ENCODE measurements at places on chromosomes 3 and 15.

DNA sequence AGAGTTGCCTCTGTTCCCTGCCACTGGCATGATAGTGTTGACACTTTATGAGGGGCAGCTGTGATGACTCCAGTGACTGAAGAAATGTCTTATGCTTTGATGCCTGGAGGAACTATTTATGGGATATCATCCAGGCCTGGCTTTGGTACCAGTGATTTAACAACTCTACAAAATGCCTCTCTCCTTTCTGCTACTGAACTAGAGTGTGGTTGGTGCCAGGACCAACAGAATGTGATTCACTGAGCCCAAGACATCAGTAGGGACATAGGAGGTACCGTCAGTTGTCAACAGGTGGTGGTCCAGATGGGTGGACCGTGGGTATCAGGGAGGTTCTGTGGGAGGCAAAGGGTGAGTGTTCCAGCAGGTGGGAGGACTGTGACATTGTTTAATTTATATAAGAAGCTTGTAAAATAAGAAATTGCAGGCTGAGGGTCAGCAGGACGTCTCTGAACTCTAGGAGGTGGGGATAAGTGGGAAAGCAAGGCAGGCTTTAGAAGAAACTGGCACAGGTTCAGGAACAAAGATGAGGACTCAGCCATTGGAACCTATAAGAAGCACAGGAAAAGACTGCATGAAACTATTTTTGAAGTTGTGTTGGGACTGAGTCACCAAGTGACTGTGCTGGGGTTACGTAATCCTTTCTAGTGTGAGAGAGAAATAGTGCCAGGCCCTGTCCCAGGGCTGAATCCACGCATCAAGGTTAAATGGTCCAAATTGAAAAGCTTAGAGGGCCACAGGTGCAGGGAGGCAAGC, 28.5 kb upstream of the SLC7A14 start:
- DNase-seq = no peak

- DNase-seq = no peak
These were observed 87.4 kb downstream of the TRIM42 start for GRCh38 chr3:140765246-140765645.

DNA sequence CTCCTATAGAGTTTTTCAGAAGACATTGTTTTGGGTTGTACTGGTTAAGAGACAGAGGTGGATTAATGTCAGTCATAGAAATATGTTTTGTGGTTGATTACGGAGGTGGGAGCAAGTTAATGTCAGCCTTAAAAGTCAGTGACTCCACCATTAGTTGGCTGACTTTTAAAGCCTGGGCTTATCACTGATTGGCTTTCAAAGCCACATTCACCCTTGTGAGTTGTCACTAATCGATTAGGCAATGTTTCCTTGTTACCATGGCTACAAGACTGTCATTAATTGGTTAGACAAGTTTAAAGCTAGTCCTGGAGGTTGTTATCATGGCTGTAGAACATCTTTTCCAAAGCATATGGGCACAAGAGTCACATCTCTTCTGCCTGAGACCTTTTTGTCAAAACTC, 73.0 kb downstream of the NEO1 start:
- DNase-seq = no peak

- DNase-seq = no peak
These were observed 65.0 kb downstream of the MYO5A start for GRCh38 chr15:52463638-52464037.

- DNase-seq = no peak
These were observed 150.3 kb downstream of the TNIK start for GRCh38 chr3:171309906-171310359.

DNA sequence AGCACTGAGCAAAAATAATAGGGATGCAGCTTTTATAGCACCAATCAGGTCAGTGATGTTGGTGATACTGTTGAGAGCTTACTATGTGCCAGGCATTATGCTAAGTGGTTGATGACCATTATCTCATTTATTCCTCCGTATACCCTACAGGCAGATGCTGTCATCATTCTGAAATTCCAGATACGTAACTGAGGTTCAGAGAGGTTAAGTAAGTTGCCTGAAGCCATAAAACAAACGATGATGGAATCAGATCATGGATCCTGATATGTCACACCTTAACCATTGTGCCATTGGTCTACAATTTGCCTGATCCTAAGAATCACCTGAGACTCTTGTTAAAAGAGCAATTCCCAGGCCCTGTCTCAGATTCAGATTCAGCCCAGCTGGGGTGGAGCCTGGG, 49.5 kb downstream of the ST6GAL1 start:
- no peak for DNase-seq

DNA sequence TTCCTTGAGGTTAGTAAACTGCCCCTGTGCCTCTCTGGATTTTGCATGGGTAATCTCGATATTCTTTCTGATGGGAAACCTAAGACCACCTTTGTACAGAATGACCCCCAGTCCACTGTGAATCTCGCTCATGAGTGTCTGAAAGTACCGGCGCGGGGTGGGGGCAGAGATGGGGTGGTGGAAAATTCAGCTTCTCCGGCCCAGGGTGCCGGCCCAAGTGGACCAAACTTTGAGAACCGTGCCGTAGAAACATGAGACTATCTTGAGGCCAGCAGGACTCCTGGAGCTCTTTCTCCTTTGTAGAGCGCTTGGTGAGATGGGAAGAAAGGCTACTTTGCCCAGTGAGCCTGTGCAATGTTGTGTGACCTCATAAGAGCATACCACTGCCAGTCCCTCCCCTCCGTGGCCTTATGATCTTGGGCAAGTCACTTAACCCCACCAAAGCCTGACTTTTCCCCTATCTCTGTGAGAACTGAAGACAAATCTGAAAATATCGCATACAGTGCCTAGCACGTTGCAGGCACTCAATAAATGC, 40.4 kb upstream of the VEPH1 start:
- DNase-seq = no peak

DNA sequence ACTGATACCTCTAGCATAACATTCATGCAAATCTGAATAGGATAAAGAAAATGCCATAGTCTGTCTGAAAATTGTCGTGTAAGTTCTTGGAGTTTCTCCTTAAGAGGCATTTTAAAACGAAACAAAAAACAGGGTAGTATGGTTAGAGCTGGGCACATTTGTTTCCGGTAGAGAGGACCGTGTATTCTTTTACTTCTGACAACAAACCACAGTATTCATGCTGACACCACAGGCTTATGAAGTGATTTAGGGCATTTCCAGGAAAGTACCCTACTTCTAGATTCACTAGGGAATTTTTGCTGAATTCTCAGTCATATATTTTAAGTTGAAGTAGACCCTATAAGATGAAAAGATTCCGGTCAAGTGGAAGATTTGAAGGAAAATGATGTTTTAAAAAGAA, 541.3 kb downstream of the UNC13C start:
- no peak for DNase-seq

DNA sequence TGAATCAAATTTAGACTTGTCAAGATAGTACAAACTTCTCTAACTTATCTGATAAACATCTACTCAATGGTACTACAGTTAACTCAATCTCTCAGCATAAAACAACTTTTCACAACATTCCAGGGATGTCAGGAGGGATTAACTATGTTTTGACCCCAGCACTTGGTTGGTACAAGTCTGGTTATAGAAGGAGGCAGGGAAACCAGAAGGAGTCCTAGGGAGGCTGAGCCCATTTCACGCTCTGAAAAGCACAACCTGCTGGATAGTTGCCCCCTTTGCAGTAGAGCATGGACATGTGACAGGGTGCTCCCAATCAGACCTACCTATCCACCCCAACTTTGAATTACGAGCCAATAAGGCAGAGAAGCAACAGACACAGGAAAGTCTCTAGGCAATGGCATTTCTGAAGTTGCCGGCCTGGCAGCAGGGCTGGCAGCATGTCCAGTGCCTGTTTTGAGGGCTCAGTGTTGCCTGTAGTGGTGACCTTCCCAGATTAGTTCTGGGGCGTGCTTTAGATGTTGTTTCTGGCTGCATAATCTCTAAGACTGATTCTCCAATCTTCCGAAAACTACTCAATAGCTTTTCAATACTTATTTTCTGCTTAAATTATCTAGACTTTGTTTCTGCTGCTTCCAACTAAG, 8.2 kb downstream of the ANKUB1 start:
- DNase-seq = no peak

- DNase-seq = no peak
These were observed 769 bp downstream of the SSUH2 start for GRCh38 chr3:8643693-8644365.

DNA sequence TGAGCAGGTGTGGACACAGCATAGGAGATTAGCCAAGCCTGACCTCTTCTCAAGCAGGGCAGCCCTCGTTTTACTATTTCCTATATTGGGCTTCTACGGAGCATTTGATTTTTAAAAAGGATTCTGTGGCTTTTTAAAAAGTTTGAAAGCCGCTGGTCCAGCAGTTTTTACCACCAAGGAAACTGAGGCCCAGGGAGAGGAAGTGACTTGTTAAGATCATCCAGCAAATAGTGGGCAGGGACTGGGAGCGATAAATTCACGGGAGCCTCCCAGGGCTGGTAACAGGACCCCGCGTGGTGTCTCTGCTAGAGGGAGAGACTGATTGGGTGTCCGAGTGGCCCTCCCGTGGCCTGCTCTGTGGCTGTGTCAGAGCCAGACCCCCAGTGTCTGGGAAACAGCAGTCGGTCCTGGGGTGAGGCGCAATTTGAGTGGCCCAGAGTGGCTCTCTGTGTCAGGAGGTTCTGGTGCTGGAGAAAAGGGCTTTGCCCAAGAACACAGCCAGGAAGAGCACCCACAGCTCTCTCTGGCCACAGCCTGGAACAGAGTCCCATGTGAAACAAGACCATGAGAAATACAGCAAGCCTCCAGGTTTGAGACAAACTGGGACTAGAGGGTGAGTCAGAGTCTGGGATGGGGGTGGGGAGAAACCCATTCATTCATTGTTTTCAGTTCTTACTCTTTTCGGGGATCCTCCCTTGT, 4.2 kb downstream of the FURIN start:
- no peak for DNase-seq

- no peak for DNase-seq
These were observed 111.5 kb upstream of the PPP2R3A start for GRCh38 chr3:135853981-135854380.

DNA sequence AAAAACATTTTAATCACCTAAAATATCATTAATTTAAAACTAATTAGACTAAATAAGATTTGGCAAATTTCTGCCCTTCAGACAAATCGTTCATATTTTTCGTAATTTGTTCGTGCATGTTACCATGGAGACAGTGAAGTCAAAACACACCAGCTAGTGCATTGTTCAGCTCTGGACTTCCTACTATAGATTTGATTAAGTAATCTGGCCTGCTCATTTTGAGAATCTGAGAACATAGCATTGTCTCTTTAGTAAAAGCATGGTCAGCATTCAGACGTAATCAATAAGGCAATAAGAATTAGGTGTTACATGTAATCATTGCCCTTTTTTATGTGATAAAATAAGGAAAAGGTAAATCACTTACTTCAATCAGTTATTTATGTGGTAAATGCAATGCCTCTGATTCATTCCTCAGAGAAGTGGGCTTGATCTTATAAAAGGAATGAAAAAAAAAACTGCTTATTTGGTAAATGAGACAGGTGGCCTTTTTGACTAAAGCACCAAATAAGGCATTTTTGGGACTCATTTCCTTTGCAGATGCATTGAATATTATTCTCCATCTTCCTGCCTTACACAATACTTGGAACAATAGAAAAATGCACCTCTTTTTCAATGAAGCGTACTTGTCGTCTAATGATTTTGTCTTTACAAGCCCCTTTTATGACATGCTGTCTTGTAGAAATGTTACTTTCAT, 84.5 kb upstream of the FNDC3B start:
- no peak for DNase-seq

- no peak for DNase-seq
These were observed 55.5 kb upstream of the ATP11B start for GRCh38 chr3:182737825-182738224.

DNA sequence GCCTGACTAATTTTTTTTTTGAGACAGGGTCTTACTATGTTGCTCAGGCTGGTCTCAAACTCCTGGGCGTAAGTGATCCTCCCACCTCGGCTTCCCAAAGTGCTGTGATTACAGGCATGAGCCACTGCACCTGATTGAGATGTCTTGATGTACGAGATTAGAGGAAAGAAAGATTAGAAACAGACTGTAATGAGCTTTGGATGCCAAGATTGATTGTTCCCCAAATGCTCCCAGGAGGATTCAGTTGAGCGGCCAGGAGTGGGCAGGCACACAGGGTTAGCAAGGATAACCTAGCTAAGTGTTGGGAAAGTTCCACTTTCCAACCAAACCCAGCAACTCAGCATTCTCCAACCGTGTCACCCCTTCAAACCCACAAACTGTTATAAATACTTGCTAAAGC, 63.7 kb downstream of the SRGAP3 start:
- DNase-seq = no peak

DNA sequence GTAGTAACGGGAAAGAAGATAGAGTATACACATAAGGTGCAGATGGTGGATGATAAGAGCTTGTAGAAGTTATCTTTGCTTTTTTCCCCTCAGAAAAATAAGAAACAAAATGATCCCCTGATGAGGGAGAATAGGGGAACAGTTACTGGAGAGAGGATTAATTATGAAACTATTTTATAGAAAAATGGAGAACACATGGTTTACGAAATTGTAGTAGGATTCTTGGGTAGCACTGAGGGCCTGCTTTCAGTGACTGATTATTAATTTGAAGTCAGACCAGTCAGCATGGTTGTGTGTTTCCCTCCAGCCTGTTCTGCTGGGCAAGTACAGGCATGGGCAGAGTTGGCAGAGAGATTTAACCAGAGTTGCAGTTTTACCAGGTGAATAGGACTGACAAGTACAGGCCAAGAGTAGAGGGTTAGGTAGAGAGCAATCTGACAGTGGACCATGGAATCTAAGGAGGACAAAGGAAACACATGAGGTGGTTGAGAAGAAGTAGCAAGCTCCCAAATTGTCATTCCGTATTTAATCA, 5.9 kb downstream of the SLC49A4 start:
- DNase-seq = no peak

DNA sequence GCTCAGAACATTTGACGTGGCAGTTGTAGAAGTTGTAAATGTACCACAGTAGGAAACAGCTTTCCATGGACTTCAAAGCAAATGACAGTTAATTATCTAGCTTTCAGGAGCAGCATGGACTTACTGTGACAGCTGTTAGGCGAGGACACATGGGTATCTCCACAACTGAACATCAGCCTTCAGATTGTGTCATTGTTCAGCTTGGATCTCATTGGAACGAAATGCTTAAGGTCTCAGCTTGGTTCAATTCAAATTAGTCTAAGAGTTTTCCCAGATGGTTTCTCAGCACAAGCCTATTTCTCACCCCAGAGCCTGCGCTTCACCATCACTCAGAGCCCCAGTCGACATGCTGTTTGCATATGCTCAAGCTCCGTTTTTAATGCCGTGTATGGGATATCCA, 21.1 kb upstream of the GYG1 start:
- DNase-seq = no peak

GRCh38 chr3:86126552-86126951, 864.4 kb downstream of the VGLL3 start:
- DNase-seq = no peak

GRCh38 chr15:68389936-68390817, 41.8 kb downstream of the ITGA11 start:
- DNase-seq = no peak

Measured in NCI-H2107 (cell line).